ENCODE measurements at places on chromosomes 1 and 21.
A peak's percentile ranks its signal among the peaks of the same experiment; 100 is the strongest.

- no peak for DNase-seq
Measured at GRCh38 chr1:51515312-51515960, 3.6 kb downstream of the EPS15 start.

GRCh38 chr21:33835920-33836319 is 79.7 kb downstream of the ATP5PO start:
- no peak for DNase-seq

- no peak for DNase-seq
Measured at GRCh38 chr1:159587461-159587951, at the start of gene APCS. Gene APCS (plus strand): TSS chr1:159587826. CDS start chr1:159587922, 96 bp downstream.

DNA sequence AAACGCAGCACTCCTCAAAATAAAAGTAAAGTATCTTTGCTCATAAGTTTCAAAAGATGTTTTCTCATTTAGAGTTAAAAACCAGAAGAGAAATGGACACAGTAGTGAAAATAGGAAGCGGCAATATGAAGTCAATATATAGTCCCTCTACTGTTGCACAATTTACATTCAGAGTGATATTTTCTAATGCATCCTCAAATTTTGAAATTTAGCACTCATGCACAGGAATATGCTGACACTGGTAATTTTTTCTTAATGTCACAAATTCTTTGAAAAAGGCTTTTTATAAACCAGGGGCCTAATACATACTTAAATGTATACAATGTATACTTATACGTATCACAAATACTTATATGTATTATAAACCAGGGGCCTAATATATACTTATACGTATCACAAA is 19.5 kb downstream of the ST7L start:
- no peak for DNase-seq

DNA sequence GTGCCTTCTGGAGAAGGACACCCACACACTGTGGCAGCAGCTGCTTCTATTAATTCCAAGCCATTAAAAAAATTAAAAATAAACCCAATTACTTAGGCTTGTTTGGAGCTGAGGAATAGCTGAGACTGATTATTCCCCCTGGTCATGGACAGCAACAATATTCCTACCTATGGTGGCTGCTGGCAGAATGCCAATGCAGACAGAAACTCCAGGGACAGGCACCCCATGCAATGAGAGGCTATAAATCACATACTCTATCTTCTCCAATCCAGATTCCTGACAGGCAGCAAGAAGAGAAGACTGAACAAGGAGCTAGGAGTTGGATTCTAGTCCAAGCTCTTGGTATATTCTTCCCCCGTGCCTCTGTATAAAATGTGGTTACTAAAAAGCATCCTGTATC is 275.4 kb upstream of the BEND5 start:
- peak; percentile 55 for DNase-seq

DNA sequence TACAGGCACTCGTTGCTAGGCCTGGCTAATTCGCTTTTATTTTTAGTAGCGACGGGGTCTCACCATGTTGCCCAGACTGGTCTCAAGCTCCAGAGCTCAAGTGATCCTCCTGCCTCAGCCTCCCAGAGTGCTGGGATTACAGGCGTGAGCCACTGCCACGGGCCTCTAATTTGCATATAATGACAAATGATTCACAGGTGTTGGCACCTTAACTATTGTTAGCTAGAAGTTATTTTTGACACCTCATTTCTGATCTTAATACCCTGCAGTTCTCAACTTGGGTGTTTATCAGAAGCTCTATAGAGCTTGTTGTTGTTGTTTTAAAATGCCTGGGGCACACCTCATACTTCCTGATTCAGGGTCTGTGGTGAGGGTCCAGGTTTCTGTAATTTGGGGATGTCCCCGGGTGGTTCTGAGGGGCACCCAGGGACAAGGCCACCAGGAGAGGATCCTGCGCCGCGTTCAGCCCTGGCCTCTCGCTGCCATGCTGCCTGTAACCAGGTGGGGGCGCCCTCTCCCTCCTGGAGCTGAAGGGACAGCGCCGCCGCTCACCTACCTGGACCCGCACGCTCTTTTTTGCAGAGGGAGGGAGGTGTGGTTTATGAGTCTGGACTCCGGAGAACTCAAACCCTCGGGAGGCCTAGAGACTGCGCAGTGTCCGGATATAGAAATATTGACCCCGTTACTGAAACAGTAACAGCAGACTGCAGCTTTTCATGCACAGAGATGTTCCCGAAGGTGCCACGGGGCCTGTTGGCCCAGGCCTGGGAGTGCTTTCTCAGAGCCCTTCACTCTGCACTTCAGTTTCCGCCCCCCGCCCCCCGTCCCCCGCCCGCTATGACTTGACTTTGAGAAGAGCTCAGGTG is 23.0 kb upstream of the NEK2 start:
- peak; percentile 43 for DNase-seq

DNA sequence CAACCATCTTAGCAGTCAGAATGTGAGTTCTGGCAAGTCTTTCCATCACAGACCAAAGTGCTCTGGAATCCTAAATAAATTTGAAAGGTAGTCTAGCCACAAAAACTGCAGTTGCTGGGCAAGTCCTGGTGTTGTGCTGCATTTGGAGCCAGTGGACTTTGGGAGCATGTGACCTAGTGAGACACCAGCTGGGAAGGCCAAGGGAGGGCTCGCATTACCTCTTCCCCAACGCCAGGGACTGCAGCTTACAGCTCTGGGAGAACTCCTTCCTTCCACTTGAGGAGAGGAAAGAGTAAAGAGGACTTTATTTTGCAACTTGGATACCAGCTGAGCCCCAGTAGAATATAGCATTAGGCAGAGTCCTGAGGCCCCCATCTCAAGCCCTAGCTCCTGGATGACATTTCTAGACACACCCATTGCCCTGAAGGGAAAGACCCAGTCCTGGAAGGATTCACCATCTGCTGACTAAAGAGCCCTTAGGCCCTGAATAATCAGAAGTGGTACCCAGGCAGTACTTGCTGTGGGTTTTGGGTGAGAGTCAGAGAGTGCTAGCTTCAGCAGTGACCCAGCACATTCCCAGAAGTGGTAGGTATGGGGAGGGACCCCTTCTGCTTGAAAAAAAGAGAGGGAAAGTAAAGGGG is 190.7 kb downstream of the NUF2 start:
- DNase-seq: no peak

GRCh38 chr1:205260948-205261732 is 33.4 kb downstream of the TMCC2 start:
- no peak for DNase-seq

DNA sequence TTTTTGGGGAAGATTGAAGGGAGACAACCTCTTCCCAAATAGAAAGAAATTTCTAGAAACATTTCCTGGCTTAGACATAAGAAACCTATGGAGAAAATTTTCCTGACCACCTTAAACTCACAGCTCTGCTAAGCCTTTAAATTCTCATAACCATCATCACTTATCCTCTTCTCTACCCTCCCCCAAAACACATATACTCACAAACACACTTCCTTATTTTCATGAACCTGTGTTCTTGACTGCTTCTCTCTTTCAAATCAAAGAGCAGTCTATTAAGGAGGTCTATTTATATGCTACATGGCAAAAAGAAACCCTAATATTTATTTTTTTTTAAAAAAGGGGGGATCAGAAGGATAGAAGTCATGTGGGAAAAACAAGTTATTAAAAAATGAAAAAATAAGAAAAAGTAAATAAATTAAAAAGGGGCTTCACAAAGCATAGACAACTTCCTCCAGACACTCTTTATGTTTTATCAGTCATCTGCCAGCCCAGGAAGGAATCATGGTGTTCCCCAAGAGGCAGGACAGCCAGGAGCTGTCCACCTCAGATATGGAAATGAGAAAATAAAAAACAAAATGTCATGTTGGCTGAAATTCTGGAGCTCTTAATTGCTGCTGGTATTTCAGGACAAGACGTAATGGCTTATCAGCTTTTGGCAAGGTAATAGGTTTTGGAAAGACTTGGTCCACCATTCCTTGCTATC is 12.8 kb upstream of the RGS2 start:
- no peak for DNase-seq

DNA sequence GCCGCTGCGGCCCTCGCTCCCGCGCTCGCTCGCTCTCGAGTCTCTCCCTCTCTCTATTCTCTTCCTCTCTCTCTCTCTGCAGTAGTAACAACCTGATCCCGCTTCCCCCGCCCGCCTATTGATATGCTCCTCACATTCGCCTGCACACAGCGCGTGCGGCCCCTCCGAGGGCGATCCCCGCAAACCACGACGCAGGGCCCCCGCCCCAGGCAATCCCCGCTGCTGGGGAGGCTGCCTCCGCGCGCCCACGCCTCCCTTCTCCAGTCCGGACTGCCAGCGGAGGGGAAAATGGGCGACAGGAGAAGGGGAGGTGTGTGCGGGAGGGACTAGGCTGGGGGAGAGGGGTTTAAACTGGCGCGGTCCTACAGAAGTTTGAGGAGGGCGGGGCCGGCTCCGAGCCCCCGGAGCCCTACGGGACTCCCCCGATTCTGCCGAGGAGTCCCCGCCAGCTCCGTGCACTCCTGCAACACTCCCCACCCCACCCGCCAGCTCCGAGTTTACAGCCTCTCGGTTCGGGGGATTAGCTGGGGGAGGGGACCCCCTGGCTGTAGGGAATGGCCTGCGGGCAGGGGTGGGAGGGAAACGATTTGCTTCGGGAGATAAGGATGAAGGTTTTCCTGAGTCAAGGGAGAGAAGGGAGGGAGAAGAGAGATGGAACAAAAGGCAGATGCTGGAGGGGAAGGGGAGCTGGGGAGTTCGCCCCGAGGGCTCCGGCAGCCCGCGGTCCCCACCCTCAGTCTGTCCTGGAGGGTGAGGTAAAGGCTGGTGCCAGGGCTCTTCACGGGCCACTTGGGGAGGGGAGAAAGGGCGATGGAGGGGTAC is 66.6 kb downstream of the SYT2 start:
- DNase-seq: no peak

DNA sequence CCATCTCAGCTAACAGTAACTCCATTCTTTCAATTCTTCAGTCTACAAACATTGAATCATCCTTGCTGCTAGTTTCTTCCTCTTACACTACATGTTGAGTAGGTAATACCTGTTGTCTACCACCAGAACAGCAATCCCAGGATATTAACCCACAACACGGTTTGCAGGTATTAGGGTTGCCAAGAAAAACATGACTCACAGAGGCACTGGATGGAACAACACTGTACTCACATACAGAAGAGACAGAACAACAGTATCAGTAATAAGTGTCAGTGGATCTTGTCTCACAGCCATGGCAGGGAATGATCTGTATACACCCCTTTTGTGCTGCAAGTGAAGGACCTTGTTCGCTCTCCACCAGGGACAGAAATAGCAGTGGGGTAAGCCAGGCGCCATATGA is 212.1 kb downstream of the GPR52 start:
- DNase-seq: no peak

GRCh38 chr1:223819730-223820514 is 25.8 kb downstream of the TP53BP2 start:
- no peak for DNase-seq

DNA sequence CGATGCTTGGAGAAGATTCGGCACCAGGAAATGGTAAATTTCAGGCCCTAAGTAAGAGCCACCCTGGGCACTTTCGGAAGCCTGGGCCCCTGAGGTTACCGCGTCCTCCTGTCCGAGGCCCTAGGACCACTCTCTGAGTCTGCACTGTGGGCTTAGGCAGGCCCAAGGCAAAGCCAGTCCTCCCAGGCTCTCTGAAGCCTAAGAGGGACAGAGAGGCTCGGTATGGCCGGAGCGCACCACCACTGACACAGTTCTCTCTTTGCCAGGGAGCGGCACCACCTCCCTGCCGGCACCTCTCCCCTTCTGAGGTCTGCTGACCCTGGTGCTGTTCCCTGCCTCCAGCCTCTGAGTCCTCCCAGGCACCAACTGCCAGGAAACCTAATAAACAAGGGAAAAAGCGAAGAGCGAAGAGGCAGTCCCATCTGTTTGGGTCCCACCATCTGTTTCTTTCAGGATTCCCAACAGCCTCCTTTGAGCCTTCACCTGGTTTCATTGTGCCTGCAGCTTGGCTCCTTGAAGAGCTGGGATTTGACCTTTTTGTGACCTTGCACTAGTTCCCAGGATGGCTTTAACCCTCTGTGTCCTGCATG is 57.7 kb downstream of the VWA5B1 start:
- DNase-seq: no peak

- no peak for DNase-seq
Measured at GRCh38 chr1:183993132-183993531, 44.4 kb downstream of the COLGALT2 start.

DNA sequence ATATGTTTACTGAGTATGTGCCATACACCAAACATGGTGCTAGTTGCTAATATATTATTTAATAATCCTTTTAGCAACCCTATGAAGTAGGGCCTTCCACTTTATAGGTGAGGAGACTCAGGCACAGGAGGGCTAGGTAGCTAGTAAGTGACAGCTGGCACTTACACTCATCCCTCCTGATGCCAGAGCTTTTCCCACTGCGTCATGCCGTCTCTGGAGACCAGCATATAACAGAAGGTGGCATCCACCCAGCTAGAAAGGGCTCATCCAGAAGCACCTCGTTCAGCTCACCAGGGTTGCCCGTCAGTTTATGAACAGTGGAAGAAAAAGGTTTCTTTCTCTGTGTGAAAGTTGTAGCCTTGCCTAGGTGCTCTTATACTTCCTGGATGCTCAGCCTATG is 108.9 kb downstream of the NOS1AP start:
- DNase-seq: no peak

GRCh38 chr1:154943649-154944400 is 7.3 kb upstream of the PMVK start:
- peak; percentile 27 for DNase-seq

Data from NCI-H748 treated with DMSO at 0.1 percent for 48 hours (cell line).